Vagina (tissue), 2 donors: ENCODE measurements at places on chromosomes 7 and 10. TPM values are rescaled to one million over a fixed set of nuclear protein-coding genes. Genes with fewer than 3 reads are reported as not detected.

The SEPTIN14 gene
- total RNA-seq = not detected

The DNAH11 gene
- 1.7 TPM for total RNA-seq

The IDI2 gene
- total RNA-seq = not detected

The TMEM213 gene
- total RNA-seq = not detected

The PNLIPRP2 gene
- total RNA-seq = not detected

The CPA5 gene
- total RNA-seq = not detected

The HOXA2 gene
- 2.0 TPM for total RNA-seq

The SYPL1 gene
- 76.9 TPM for total RNA-seq

The CRCP gene
- total RNA-seq = 56.5 TPM

The KLF14 gene
- total RNA-seq = not detected
